GM12892 (cell line): ENCODE measurements at places on chromosomes 2 and 18.

DNA sequence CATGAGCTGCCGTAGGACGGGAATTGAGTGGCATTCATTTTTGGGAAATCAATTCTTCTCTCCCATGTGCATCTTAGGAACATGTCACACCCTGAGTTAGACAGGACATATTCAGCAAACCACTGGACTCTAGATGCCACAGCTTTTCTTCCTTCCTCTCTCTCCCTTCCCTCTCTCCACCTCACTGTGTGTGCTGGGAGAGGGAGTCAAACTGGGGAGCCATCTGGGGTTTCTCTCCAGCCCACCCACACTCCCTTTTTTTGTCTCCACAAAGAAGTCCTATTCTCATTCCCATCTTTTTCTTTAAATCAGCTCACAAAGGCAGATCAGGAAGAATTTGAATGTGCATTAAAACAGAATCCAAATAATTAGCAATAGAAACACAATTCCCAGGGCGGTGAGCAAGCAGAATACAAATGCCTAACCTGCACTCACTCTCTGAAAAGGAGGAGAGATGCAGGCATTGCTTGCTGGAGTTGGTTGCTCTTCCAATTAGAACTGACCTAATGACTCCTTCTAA, 15.4 kb downstream of the CD28 start:
- DNase-seq: no peak

DNA sequence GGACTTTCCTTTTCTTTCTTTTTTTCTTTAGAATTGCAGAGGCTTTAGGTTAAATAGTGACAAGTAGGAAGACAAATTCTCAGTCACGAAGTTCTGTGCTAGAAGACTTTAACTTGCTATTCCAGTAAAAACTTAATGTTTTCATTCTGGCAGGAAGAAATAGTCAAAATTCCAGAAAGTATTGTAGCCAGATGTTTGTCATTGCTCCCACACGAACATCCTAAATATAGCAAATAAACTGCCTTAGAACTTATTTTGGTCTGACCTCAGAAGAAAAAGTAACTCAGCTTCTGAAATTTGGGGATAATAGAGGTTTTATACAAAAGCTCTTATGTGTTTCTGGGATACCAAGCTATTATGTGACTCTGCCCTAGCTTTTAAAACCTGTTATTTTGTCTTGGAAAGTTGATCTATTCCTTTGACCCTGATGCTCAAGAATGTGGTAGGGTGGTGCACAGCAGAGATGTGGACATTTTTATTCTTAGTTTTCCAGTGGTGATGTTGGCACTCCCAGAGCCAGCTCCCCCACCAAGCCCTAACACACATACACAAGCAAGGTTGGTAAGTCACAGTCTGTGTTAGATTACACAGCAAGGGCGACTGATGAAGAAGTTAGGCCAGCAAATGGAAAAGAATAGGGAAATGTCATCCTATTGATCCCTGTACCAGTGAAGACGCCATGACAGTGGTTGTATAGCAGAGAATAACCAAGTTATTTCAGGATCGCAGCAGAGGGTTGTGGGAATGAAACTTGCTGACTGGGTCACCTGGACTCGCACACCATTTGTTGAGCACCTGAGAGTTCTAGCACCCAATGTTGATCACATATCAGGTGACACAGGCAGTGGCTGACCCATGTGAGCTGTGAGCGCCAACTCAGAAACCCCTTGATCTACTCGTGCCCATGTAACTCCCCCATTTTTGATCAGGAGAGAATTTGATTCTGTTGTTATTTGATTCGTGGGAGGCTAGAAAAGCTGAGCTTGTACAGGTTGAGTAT, 23.7 kb downstream of the FARP2 start:
- DNase-seq: no peak

DNA sequence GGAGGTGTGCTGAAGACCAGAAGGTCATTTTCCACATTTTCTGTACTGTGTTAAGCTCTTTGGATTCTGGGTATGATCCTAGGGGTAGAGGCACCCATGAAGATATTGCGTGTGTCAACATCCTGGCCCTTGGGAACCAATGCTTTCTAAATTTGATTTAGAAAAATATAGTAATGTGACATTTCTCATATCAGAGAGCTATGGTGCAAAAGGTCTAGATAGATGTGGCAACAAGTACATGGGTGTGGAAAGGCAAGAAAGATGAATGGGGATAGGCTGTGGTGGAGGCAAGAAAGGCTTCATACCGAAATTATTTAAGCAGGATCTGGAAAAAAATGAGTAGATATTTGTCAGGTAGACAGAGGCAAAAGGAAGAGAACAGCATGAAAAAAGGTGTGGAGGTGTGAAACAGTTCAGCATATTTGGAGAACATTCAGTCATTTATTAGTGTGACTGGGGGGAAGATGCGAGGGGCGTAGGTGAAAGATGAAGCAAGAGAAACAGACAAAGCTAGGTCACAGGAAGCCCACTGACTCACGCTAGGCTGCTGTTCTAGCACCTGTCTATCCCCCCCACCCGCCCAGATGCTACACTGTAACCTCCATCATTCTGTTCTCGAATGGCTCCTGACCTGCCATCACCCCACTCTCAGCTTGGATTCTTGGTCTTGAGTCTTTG, 11.7 kb downstream of the DOK1 start:
- DNase-seq: no peak

- no peak for DNase-seq
These were observed 13.1 kb upstream of the ROCK2 start for GRCh38 chr2:11357428-11357972.

DNA sequence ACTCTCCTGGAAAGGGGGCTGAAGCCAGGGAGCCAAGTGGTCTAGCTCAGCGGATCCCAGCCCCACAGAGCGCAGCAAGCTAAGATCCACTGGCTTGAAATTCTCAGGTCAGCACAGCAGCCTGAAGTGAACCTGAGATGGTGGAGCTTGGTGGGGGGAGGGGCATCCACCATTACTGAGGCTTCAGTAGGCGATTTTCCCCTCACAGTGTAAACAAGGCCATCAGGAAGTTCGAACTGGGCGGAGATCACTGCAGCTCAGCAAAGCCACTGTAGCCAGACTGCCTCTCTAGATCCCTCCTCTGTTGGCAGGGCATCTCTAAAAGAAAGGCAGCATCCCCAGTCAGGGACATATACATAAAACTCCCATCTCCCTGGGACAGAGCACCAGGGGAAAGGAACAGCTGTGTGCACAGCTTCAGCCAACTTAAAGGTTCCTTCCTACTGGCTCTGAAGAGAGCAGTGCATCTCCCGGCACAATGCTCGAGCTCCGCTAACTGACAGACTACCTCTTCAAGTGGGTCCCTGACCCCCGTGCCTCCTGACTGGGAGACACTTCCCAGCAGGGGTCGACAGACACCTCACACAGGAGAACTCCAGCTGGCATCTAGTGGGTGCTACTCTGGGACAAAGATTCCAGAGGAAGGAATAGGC, 282.3 kb upstream of the EPC2 start:
- no peak for DNase-seq

DNA sequence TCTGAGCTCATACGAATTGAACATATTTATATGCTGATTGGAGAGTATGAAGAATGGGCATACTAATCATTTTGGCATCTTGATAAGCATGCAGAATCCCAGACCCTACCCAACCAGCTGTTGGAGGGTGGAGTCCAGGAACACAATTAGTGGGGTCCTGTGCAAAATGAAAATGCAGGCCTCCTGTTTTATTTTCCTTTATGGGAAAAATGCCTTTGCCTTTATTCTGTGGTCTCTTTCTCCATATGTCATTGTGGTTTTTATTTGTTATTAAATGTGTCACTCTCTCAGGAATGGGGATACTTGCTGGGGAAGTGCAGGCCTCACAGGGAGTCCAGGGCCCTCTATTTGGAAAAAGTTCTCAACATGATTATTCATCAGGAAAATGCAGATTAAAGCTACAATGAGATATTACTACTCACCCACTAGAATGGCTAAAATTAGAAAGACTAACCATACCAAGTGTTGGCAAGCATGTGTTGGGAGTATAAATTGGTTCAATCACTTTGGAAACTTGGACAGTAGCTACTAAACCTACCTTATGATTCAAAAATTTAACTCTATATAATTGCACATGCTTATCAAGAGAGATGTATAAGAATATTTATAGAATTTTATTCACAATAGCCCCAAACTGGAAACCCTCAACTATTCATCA, 223.1 kb upstream of the FBXO11 start:
- DNase-seq: no peak

- no peak for DNase-seq
These were observed 43.6 kb upstream of the TCF7L1 start for GRCh38 chr2:85089585-85089984.

DNA sequence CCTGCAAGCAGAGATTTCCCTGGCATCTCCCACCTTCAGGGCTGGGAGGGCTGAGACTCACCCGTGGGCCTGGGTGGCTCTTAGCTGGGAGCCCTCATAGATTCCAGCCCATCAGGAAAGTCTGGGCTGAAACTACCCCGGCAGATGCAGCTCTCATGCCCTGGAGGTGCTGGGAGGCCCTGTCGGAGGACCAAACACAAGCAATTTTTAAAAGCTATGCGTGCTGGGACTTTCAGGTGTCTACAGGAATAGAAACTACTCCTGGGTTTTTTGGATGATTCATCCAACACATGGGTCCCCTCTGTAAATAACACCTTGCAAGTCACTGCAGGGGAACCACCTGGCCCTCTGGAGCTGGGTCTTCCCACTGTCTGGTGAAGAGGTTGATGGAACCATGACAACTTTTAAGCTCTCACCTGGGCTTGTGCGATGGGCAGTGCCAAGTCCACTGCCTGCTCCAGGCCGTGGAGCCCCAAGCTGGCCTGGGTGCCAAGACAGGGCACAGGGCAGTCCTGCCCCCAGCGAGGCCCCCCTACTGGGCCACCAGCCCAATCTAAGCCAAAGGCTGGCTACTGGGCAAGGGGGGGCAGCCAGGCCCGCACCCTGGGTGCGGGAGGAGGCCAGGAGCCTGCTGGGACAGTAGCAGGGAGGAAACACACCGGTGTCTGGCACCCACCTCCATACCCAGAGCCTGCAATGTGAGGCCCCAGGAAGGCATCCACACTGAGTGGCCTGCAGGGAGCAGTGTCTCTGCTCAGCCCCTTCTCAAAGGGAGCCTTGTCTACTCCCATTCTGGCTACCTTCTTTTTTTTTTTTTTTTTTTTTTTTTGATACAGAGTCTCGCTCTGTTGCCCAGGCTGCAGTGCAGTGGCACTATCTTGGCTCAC, 1.1 kb upstream of the GPR55 start:
- DNase-seq: peak; percentile 59

- DNase-seq: no peak
These were observed 152.3 kb downstream of the MYO5B start for GRCh38 chr18:50042611-50043010.
